ENCODE measurements at places on chromosomes 16 and 17. TPM values are rescaled to one million over a fixed set of nuclear protein-coding genes. Genes with fewer than 3 reads are reported as not detected.

DNA sequence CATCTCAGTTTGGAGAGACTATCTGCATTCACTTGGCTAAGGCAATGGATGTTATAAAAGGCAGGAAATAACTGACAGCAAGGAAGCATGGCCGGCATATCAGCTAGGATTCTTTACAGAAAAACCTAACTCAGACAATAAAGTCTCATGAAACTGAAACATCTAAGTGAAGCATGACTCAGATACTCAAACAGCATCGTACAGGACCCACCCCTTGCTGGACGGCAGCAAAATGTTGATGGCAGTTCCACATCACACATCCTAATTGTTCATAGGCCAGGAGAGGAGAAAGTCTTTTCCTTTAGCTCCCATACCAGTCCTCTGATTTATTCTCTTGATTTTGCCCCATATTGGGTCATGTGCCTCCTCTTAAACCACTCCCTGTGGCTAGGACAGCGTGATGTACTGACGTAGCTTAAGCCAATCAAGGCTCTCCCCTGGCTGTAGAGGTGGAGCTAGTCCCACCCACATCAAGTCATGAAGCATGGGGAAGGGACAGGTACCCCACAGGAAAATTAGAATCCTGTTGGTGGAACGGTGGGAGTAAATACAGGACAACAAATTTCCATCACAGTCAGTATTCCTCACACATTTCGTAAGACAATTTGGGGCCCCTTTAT lies 178.9 kb downstream of the IRX3 start:
- no peak for DNase-seq

DNA sequence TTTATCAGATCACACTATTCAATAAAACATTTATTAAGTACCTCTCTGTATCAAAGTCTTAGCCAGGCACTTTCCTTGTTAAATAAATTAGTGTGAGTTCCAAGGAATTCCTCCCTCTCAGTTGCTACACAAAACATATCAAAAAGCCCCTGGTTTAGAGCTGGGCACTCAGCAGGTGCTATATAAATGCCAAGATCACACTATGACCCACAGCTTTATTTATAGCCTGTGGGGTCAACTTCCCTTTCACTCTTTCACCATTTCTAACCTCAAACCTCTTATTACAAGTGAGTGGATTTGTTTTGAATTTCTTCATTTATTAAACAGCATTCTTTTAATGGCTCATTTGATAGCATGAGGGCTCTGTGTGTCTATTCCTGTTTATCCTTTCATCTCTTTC lies 112.6 kb upstream of the MPHOSPH6 start:
- DNase-seq: no peak

GRCh38 chr17:35486920-35487732 lies 38.6 kb upstream of the SLFN13 start:
- peak; percentile 94 for DNase-seq

DNA sequence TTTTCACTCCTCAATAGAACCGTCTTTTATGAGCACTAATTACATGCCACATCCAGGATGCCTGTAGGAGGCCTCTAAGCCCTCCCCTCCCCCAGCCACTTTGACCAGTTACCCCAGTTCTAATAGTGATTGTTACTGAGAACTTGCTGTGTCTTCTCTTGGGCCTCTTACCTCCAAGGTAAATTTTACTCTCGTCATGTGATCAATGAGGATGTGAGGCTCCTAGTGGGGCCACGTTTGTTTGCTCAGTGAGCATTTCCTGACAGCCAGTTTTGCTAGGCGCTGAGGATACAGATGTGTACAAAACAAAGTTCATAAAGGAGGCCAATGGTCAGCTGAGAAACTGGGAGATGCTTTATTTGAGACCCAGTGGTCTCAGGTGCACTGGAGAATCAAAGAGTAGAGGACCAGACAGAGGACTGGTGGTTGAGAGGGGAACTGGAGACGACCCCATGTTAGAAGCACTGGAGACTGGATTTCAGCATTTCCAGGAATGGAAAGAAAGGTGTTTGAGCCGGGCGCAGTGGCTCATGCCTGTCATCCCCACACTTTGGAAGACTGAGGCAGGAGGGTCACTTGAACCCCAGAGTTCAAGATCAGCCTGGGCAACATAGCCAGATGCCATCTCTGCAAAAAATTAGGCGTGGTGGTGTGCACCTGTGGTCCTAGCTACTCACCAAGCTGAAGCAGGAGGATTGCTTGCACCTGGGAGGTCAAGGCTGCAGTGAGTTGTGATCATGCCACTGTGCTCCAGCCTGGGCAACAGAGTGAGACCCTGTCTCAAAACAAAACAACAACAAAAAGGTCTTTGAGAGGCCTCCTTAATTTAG lies 2.6 kb downstream of the ATP2C2 start:
- DNase-seq: no peak

DNA sequence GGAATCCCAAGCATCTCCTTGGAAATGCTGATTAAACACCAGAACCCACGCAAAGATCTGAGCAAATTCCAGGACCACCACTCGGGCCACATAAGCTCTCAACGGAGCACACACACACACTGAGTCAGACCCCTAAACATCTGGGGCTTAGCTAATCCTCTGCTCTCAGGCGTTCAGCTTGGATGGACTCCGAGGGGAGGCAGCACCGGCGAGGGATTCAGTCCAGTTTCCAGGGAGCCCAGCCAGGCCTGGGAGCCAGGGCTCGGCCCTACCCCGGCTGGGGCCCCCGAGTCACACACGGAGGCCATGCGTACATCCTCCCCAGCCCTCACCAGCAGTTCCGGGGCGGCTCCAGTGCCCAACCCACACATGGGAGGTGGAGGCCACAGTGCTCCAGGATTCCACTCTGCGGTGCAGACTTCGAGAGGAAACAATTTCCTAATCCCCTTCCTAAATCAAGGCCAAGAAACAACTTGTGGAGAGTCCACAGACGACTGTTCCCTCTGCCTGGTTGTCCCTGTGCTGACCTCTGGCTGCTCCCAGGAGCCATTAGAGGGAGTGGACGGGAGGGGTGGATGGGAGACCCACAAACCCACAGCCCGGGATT lies 70.5 kb downstream of the GAS7 start:
- no peak for DNase-seq

The CDH13 gene
- total RNA-seq: not detected

The UBE2Z gene
- total RNA-seq: 71.1 TPM

DNA sequence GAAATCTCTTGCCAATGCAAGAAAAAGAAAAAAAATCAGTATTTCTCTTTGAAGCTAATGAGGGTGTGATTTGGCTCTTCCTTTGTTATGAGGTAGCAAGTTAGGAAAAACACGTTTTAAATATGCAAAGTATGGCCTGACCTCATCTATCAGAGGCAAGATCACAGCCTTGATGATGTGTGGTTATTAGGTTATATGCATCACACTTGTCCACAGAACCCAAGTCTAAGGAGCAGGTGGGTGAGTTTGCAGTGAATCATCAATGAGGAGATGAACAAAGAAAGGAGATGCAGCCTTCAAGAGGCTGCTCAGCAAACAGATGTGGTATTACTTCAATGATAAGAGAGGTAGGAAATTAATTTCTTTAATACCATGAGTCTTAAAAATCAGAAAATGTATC lies 594.8 kb upstream of the CDH5 start:
- DNase-seq: no peak

DNA sequence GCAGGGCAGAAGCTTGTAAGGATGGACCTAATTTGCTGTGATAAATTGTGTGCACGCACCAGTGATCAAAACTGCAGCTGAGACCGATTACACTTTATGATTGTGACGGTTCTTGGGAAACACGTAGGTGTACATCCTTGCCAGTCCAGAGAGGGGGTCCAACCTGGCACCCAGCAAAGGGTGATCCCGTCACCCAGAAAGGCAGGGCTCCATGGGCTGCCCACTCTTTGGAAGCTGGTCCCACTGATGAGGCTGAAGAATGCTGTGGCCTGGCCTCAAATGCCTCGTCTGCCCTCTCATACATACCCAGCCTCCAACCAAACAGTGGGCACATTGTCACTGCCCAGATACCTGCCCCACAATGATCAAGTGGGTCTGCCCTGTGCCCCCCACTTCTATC lies 132.0 kb downstream of the C16orf78 start:
- DNase-seq: no peak

The DLG4 gene
- total RNA-seq: 9.7 TPM

The BCL6B gene
- total RNA-seq: 1.2 TPM

The TMC5 gene
- total RNA-seq: not detected

DNA sequence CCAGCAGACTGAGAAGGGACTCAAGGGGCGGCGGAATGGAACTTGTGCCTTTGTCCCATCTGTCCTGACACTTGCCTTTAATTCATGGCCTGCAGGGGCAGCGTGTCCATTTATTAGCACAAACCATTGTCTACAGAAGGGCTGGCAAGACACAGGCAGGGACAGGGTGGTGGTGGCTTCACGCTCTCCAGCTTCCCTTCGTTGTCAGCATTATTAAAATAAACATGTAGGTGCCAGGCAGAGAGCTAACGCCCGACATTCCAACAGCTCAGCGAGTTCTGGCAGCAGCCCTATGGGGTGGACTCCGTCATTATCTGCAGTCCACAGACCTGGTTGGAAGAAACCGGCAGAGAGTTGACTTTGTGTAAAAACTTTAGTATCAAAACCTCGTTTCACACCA lies 16.3 kb downstream of the DNAI2 start:
- no peak for DNase-seq

- DNase-seq: no peak
Observed at GRCh38 chr17:78602246-78602645, 25.1 kb upstream of the DNAH17 start.

Measured in activated CD8-positive, alpha-beta T cell treated with anti-CD3 and anti-CD28 coated beads for 36 hours (primary cell).